NCI-H748 treated with DMSO at 0.1 percent for 48 hours (cell line): ENCODE measurements at places on chromosomes 11 and 22.

- DNase-seq, result no peak
These were observed 17.2 kb downstream of the SYNGR1 start for GRCh38 chr22:39367035-39367434.

DNA sequence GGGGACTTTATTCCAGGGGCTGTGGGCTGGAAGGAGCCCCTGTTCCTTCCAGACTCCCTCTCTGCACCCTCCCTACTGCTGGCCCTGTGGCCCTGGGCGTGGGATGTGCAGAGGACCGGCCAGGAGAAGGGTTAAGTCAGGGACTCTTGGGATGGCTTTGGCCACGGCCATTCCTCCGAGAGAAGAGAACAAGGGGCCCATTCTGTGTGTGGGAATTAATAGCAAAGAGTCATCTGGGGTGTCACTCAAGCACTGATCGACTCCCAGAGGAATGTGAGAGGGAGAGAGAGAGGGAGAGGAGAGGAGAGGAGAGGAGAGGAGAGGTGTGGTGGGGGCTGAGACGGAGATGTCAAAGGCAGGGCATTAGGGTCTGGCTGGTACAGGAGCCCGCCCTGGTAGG lies 14.2 kb upstream of the SOX10 start:
- DNase-seq, result no peak

- DNase-seq, result no peak
These were observed 4.4 kb downstream of the TMEM109 start for GRCh38 chr11:60918251-60918938.

DNA sequence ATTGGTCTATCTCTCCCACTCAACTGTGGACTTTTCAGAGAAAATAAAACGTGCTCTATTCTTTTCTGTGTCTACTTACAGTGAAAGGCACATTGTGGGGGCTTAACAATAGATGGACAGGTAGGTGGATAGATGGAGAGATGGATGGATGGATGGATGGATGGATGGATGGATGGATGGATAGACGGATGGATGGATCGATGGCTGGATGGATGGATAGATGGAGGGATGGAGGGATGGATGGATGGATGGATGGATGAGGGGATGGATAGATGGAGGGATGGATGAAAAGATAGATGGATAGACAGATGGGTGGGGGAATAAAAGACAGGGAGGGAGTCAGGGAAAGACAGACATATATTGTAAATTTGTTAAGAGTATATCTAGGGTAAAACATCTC lies 14.2 kb upstream of the SLC1A2 start:
- no peak for DNase-seq

DNA sequence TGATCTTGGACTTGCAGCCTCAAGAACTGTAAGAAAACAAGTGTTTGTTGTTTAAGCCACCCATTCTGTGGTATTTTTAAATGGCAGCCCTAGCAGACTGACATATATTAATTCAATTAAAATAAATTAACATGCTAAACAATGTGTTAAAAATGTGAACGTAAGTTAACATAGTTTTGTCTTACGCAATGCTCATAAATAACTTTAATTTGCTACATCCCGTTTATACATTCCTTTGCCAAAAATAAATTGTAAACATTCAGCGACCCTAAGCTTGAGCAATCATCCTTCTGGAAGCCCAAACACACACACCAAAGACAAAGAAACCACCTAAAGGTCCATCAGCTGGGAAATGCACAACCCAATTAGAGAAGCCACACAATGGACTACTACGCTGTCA lies 70.4 kb downstream of the CELSR1 start:
- no peak for DNase-seq

DNA sequence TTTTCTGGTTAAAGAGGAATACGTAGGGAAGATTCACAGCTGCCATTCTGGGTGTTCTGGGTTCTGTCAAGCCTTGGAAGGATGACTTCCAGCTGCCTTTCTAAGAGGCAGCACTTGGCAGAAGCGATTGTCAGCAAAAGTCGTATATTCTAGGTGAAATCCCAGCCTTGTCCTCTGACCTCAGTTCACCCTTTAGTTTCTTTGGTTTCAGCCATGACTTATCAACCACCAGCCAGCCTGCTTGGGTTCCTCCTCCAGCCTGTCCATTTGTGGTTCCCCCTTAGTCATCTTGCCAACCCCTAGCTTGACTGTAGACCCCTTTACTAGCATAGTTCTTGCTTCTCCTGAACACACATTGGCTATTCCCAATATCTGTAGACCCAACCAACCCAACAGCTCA lies 102.3 kb upstream of the CD44 start:
- DNase-seq, result no peak

- DNase-seq, result no peak
These were observed 79.7 kb downstream of the MYO7A start for GRCh38 chr11:77207618-77208313.

GRCh38 chr22:39216143-39216490 lies 28.7 kb downstream of the PDGFB start:
- no peak for DNase-seq

GRCh38 chr11:65498727-65498976 lies 193 bp upstream of the MALAT1 start:
- DNase-seq, result no peak

GRCh38 chr22:44870021-44870420 lies 117.6 kb downstream of the ARHGAP8 start:
- DNase-seq, result no peak

- DNase-seq, result no peak
These were observed 44.1 kb downstream of the FAM118A start for GRCh38 chr22:45353786-45354185.

GRCh38 chr11:120702656-120703055 lies 191.1 kb downstream of the GRIK4 start:
- DNase-seq, result no peak

DNA sequence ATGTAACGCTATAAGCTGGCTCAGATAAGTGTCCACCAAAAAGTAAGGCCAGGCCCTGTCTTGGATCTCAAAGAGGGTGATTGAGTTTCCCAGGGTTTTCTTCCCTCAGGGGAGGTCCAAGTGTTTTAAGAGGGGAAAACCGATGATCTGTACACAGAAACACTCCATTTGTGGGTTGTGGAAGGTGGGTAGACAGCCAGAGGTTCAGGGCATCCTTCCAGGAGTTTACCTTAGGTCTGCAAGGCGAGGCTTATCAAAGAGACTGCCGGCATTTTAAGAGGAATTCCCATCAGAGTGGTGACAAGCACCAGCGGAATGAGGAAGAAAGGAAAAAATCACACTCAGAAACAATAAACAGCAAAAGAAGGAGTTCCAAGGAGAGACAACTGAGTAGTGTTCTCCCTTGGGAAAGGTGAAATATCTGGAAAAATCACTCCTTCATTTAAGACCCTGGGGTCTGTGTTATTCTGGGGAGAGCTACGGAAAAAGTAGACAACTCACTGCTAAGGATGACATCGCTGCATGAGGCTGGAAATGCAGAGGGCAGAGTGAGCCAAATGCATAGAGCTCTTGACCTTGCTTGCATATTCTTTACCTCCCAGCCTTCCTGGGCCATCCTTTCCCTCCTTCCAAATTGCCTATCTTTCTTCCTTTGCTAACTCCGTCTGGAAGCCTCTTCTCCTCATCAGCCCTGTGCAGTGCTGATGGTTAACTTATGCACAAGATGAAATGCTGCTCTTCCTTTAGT lies 22.1 kb upstream of the MMP7 start:
- DNase-seq, result no peak

GRCh38 chr11:120331301-120331996 lies 4.8 kb upstream of the ARHGEF12 start:
- DNase-seq, result no peak

DNA sequence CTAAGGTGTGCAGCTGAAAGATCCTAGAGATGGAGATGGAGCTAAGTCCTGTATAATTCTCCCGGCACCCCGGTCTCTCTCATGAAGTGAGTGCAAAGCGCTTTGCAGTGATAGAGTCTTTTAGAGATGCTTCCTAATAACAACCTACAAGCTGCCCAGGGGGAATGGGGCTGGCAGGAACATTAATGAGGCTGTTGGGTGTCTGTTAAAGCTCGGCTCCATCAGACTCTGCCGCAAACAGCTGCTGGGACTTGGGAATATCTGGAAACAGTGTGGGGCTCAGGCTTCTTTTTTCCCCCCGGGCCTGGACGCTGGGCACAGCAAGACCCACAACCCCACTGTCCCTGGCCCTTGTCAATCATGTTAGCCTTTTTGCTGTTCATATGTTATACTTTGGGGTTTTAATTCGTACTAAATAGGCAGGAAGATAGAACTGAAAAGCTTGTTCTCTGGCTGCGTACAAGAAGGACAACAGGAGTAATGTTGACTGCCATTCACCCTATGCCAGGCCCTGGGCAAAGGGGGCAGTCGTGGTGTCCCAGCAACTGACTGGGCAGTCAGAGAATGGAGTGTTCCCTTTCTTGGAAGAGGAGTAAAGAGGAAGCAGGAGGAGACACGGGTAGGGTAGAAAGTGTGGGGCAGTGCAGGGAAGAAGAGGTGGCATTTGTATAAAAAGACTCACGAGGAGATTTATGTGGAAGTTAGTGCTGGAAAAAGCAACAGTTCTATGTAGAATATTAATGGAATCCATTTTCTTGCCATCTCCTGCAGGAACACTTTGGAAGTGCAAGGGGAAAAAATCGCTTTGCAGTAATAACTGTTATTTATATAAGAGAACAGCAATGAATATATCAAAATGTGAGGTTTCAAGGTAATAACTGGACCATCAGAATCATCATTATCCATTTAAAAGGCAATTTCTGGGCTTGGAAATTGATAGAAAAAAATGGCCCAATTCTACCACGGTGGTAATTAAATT lies 232.8 kb downstream of the GRIK4 start:
- no peak for DNase-seq
